ENCODE measurements at places on chromosomes 6 and 20.

GRCh38 chr6:10528158-10528981 is 7.2 kb downstream of the GCNT2 start:
- peak; percentile 49 for ATAC-seq

DNA sequence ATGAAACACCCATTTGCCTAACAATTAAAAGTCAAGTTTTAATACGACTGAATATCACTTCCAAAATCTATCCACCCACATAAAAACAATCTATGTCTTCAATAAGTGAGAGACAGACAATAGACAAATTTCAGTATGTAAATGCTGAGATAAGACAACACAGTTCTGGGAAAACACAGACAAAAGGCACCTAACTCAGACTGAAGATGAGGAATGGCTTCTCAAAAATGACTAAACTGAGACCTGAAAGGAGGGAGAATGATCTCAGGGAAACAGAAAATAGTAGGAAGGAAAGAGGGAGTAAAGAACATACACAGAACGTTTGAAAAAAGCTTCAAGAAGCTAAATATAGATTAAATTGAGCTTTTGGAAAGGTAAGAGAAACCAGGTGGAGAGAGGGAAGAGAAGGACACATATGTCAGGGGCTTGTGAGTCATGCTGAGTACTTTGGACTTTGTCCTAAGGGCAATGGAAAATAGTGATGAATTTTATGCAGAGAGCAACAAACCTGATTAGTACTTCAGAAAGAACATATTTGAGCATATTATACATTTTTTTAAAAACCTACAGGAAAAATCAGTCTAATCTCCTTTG is 16.1 kb downstream of the LMBRD1 start:
- ATAC-seq = no peak

GRCh38 chr6:134720353-134721059 is 229.4 kb downstream of the ALDH8A1 start:
- ATAC-seq = peak; percentile 57

- ATAC-seq = no peak
Observed at GRCh38 chr6:91566467-91566866, 979.6 kb upstream of the MAP3K7 start.

DNA sequence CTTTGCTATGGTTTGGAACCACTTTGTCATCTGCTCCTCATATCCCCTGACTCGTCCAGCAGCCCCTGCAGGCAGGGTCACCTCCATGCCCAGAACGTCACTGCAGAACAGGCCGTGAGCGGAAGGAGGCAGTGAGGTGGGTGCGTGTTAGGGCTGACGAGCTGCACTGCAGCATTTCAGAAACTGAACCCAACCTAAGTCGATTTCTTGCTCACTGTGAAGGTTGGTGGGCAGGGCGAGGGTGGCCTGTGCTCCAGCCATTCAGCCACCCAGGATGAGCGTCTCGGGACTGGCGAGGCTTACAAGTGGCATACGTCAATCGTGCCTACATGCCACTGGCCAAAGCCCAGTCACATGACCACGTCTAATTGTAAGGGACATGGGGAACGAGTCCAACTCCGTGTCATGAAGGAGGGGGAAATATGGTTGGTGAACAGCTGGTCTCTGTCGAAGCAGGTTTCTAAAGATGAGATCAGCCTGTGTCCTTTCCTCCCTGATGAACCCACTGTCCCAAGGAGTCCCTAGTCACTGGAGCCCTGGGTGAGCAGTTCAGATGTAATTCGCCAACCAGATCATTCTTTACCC is 289.1 kb downstream of the TAF4 start:
- no peak for ATAC-seq

- ATAC-seq = no peak
Observed at GRCh38 chr6:167846997-167847606, 20.4 kb downstream of the AFDN start.

DNA sequence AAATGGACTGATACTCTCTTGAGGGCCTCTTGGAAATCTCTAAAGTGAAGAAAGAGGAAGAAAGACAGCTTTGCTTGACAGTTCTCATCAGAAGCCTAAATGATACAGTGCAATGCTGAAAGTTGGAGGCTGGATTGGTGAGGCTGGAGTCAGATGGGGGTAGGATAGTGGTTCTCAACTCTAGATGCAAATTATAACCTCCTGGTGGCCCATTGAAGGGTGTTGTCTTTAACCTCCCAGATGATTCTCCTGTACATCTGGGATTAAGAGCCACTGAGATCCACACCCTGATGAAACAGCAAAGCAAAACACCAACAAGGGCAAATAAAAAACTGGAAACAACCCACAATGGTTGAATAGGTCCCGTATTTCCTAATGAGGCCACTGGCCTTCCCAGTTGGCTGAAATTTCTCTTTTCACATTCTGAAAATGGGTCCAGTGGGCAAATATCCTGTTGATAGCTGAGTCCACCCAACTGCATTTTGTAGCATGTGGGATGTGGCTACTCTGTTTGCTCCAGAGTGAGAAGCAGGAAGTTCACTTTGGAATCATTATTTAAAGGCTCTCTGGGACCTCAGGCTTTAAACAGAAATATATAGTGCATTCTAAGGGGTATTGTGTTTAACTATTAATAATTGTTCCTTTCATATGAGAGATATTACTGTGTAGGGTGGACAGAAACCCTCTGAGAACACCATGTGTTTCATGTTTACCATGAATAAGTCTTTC is 208.1 kb downstream of the SOX4 start:
- no peak for ATAC-seq

- ATAC-seq = no peak
Observed at GRCh38 chr6:144321839-144322591, 36.9 kb downstream of the UTRN start.

DNA sequence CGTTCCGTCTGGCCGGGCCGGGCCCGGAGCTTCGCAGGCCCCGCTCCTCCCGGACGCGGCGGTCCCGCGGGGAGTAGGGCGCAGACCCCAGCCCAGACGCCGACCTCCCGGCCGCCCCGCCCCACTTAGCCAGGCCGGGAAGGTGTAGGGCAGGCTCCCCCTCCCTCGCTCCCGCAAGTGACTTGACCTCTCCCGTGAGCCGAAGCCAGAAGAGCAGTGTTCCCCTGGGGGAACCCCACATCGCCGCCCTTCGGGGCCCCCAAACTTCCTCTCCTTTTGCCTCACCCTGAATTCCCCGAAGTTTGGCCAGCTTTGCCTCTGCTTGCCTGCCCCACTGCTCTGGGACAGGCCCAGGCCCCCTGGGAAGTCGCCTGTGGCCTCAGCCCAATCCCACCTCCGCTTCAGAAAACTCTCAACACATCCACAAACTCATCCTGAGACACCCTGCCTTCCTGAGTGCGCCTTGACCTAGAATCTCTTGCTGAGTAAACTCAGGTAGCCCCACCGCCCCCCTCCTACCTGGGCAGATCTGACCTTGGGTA is 524 bp upstream of the NOL4L start:
- ATAC-seq = no peak

DNA sequence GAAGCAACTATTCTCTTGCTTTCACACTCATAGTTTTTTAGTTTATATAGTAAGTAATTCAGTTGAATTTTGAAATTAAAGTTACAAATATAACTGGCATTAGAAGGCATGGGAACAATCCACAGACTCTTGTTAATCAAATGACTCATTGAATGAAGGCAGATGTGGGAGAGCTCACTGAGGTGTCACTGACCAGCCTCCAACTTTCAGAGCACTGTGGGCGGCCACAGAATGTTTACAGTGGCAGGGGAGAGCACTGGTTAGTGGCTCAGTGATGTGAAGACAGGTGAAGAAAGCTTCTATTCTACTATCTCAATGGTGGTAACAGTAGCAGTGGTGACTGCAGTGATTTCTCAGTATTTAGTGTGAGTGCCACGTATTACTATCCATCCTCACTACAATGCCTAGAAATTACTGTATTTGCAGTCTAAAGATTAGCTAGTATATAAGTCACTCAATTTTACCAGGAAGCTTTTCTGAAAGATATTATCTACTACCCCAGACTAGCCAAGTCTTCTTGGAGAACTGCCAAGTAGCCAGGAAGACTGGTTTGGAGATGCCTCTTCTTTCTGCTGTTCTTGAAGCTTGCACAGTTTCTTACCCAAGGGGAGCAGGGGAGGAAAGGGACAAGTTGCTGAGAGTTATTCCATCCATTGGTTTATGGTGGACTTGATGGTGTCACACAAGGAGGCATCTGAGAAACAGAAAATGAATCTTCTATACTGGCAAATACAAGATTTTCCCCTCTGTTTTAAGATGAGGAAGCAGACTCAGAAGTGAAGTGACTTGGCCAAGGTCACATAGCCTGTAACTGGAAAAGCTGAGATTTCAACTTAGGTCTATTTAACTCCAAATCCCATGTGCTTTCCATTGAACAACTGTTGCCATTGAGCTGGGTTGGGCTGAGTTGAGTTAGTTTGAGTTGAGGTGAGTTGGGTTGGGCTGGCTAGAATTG is 231.2 kb downstream of the ANKRD60 start:
- no peak for ATAC-seq

DNA sequence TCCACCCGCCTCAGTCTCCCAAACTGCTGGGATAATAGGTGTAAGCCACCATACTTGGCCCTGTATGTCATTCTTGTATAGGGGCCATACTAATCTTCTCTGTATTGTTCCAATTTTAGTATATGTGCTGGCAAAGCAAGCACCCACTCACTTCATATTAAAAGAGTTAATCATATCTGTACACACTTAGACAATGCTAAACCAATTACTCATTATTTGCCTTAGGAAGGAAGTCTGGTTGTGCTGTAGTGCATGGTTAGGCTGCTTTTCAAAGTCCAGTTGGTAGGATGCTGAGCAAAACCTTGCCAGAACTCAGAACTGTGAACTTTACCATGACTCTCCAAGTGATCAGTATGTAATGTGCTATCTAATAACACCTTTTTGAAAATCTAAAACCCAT is 88.6 kb downstream of the LIN28B start:
- ATAC-seq = no peak

- no peak for ATAC-seq
Observed at GRCh38 chr6:3822747-3823445, 26.3 kb upstream of the FAM50B start.

DNA sequence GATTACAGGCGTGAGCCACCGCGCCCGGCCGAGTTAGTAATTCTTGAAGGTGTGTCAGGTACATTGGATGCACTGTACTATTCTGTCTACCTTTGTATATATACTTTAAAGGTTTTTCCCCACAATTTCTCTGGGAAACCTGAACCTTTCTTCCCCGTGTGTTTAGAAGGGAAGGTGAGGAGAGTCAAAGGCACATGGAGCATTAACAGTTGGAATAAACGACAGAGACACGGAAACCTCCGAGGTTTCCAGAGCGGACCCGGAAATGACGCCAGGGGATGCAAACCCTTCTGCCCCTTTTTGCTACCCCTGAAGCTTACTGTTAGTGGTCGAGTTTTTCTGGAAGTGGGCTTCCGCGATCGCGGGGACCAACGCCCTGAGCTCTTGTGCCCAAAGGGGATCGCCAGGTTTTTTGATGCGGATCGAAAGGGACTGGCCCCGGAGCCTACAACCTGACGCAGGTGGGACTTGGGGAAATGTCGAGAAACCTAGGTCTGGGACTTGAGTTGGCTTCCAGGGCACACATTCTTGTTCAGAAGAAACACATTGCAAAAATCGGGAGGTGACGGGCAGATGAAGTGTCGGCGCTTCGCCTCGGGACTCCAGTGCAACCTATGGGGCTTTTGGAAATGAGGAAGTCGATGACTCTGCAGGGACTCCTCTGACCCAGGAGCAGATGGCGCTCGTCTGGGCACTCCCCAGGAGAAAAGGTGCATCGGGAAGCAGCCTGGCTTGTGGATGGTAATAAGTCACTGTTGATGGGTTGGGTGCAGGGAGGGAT is 218.2 kb downstream of the OR2B2 start:
- no peak for ATAC-seq

- no peak for ATAC-seq
Observed at GRCh38 chr6:107128577-107128976, 13.3 kb upstream of the BEND3 start.

DNA sequence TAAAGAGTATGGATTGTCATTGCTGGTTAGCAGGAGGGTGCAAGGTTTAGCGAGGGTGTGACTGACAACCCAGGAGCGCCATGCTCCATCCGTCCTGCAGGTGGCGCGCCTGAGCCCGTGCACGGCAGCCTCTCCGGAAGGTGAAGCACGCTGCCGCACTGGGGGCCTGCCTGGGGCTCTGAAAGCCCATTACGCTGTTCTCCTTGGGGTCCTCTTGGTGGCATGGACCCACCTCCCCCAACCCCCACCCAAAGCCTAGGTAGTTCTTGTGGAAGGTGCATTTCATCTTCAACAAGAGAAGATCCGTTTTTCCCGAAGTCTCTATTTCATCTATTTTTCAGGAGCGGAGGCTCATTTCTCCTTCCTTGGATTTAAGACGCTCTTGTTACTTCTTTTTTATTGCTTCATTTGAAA is 197.4 kb upstream of the KCNG1 start:
- ATAC-seq = no peak

- no peak for ATAC-seq
Observed at GRCh38 chr20:58306421-58307261, 2.9 kb upstream of the RAB22A start.

- peak; percentile 35 for ATAC-seq
Observed at GRCh38 chr20:62405108-62405980, 1.7 kb downstream of the CABLES2 start.

- no peak for ATAC-seq
Observed at GRCh38 chr6:16841241-16841640, 80.0 kb upstream of the ATXN1 start.

DNA sequence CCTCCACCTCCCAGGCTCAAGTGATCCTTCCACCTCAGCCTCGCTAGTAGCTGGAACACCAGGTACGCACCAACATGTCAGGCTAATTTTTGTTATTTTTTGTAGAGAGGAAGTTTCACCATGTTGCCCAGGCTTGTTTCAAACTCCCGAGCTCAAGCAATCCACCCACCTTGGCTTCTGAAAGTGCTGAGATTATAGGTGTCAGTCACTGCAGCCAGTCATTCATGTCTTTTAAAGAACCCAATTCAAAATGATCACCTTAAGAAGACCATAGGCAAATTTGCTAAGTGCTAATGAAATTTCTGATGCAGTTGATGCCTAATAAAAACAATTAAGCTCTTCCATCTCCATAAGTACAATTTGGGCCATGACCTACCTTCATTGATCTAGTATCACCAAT is 2.6 kb upstream of the VNN2 start:
- no peak for ATAC-seq

GRCh38 chr6:148426317-148426977 is 83.8 kb downstream of the SASH1 start:
- no peak for ATAC-seq

- ATAC-seq = no peak
Observed at GRCh38 chr20:40646361-40646760, 42.7 kb downstream of the MAFB start.

DNA sequence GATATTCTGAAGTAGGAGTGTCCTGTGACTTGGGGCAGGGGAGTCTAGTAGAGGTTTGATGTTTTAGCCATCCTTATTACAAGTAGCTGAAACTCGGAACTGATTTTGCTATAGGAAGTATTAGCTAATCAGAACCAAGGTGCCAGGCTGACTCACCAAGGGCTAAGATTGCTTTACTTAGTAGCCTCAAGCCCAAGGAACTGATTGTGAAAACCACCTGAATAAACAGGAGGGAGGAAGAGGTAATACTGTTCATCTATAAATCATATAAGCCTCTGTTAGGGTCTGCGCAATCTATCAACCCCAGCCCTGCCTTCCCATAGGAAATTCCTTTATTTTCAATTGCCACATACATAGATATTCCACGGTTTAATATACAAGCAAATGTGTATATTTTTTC is 54.4 kb downstream of the GNAS start:
- ATAC-seq = no peak

All from gastroesophageal sphincter (tissue), 4 donors.